Esophagus muscularis mucosa (tissue), 4 donors: ENCODE measurements at places on chromosomes 6 and 20. TPM values are rescaled to one million over a fixed set of nuclear protein-coding genes. Genes with fewer than 3 reads are reported as not detected.

Gene PPARD
- 15.7 TPM for total RNA-seq

Gene ADGRF5
- 24.5 TPM for total RNA-seq

Gene OTOR
- not detected for total RNA-seq

Gene FAM162B
- 4.2 TPM for total RNA-seq

Gene CTAGE9
- total RNA-seq, result not detected

Gene DEFB116
- not detected for total RNA-seq

- no peak overlapping the region for H3K4me3 ChIP-seq
- H3K4me1 ChIP-seq, result no peaks in the 10 kb centered on the region
- no peak overlapping the region for H3K27ac ChIP-seq
- H3K36me3 ChIP-seq, result no peaks in the 10 kb centered on the region
These were observed 405.3 kb upstream of the HS3ST5 start for GRCh38 chr6:114747995-114748625.

GRCh38 chr6:136745300-136745699 lies 47.0 kb downstream of the MAP3K5 start:
- H3K4me1 ChIP-seq, result peaks cover 26% of the 10 kb centered on the region
- H3K27me3 ChIP-seq, result no peaks in the 10 kb centered on the region
- no peak overlapping the region for H3K27ac ChIP-seq

- DNase-seq, result no peak
- no peaks in the 10 kb centered on the region for H3K27me3 ChIP-seq
- H3K4me3 ChIP-seq, result no peak overlapping the region
- peaks cover 15% of the 10 kb centered on the region for H3K4me1 ChIP-seq
These were observed 280.6 kb upstream of the PRDM1 start for GRCh38 chr6:105805501-105806023.

DNA sequence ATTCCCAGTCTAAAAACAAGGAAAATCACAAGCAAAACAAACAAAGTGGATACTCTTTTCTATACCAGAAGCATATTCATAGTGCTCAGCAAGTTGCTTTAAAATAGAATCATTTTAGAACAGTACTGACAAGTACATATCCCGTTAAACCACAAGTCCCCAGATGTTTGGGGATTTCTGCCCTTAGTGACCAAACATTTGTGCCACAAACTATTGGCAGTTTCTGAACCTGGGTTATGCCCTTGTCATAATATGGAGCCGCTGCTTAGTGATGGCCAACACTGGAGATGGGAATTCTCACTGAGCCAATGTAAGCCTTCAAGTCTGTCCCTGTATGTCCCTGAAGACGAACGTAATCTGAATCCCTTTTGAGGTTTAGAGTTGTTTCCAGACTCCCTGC lies 436.7 kb upstream of the JAG1 start:
- H3K4me3 ChIP-seq, result no peak overlapping the region
- H3K4me1 ChIP-seq, result peaks cover 11% of the 10 kb centered on the region
- no peaks in the 10 kb centered on the region for H3K36me3 ChIP-seq
- H3K27me3 ChIP-seq, result no peaks in the 10 kb centered on the region

DNA sequence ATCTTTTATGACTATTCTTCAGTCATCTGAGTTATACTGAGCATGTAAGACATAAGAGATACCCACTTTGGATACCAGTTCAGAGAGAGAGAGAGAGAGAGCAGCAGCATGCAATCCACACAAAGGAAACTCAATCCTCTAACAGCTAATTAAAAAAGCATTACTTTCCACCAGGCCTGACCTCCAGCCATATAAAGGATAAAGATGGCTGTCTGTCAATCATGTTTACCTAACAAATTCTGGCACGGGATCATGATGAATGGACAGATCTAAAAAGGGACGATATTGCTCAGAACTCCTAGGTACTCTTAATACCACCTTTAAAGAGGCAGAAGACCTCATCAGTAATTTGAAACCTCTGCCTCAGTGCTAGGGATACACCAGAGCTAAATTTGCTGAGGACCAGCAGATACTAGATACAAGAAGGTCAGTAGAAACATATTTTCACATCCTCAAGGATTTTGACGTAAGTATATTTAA lies 159.2 kb downstream of the RPS12 start:
- no peak overlapping the region for H3K4me3 ChIP-seq
- DNase-seq, result no peak
- H3K27ac ChIP-seq, result no peak overlapping the region
- no peaks in the 10 kb centered on the region for H3K27me3 ChIP-seq
- no peaks in the 10 kb centered on the region for H3K4me1 ChIP-seq
- H3K36me3 ChIP-seq, result no peaks in the 10 kb centered on the region

GRCh38 chr20:5008759-5009158 lies 7.4 kb upstream of the SLC23A2 start:
- no peaks in the 10 kb centered on the region for H3K4me1 ChIP-seq
- H3K36me3 ChIP-seq, result no peaks in the 10 kb centered on the region
- no peak overlapping the region for H3K27ac ChIP-seq
- H3K27me3 ChIP-seq, result no peaks in the 10 kb centered on the region

GRCh38 chr20:59820204-59821041 lies 113.0 kb downstream of the SYCP2 start:
- H3K36me3 ChIP-seq, result no peaks in the 10 kb centered on the region
- no peak overlapping the region for H3K27ac ChIP-seq
- DNase-seq, result peak; percentile 80
- H3K4me3 ChIP-seq, result no peak overlapping the region
- no peaks in the 10 kb centered on the region for H3K27me3 ChIP-seq

DNA sequence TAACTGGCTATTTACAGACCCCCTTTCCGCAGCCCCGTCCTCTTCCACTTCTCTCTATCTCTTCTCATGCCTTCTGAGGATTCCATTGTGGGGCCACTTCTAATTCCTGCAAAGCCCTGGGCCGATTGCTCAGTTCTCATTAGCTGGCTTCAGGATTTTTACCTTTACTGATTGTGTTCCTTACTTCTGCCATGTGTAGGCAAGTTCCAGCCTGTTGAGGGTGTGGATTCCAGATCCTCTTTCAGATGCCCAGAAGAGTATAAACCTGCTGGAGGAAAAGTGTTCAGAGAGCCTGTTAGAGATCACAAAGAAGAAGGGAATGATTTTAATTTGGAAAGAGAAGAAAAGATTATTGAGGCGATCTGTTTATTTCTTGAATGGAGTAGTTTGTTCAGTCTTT lies 5.4 kb downstream of the DSE start:
- H3K27me3 ChIP-seq, result no peaks in the 10 kb centered on the region
- H3K36me3 ChIP-seq, result no peaks in the 10 kb centered on the region
- no peak overlapping the region for H3K27ac ChIP-seq
- no peak for DNase-seq
- H3K4me1 ChIP-seq, result peaks cover 26% of the 10 kb centered on the region
- H3K4me3 ChIP-seq, result no peak overlapping the region

GRCh38 chr6:27650620-27651370 lies 177.9 kb upstream of the ZNF184 start:
- no peak overlapping the region for H3K27ac ChIP-seq
- H3K36me3 ChIP-seq, result no peaks in the 10 kb centered on the region
- no peak overlapping the region for H3K4me3 ChIP-seq
- H3K4me1 ChIP-seq, result no peaks in the 10 kb centered on the region

- H3K36me3 ChIP-seq, result no peaks in the 10 kb centered on the region
- no peaks in the 10 kb centered on the region for H3K4me1 ChIP-seq
- H3K4me3 ChIP-seq, result no peak overlapping the region
These were observed 20.7 kb downstream of the NDUFAF4 start for GRCh38 chr6:96876886-96877545.

DNA sequence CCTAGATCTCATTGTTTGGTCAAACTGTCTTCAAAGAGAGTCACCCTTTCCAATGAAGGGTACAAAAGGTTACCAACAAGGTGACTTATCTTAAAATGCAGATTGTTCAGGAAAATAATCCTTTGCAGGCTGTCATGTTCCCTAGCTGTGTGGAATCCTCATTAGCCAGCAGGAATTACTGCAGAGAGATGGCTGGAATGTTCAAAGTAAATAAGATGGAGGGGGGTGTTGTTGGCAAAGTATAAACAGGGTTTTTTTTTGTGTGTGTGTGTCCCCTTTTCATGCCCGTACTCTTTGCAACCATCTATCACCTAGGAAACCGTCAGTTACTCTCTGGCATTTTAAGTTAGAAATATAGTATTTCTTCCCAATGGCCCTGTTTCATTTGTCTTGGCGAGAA lies 6.5 kb downstream of the NEDD9 start:
- no peak overlapping the region for H3K27ac ChIP-seq
- no peaks in the 10 kb centered on the region for H3K27me3 ChIP-seq
- H3K4me3 ChIP-seq, result no peak overlapping the region
- H3K36me3 ChIP-seq, result peaks cover 1% of the 10 kb centered on the region
- no peak for DNase-seq

DNA sequence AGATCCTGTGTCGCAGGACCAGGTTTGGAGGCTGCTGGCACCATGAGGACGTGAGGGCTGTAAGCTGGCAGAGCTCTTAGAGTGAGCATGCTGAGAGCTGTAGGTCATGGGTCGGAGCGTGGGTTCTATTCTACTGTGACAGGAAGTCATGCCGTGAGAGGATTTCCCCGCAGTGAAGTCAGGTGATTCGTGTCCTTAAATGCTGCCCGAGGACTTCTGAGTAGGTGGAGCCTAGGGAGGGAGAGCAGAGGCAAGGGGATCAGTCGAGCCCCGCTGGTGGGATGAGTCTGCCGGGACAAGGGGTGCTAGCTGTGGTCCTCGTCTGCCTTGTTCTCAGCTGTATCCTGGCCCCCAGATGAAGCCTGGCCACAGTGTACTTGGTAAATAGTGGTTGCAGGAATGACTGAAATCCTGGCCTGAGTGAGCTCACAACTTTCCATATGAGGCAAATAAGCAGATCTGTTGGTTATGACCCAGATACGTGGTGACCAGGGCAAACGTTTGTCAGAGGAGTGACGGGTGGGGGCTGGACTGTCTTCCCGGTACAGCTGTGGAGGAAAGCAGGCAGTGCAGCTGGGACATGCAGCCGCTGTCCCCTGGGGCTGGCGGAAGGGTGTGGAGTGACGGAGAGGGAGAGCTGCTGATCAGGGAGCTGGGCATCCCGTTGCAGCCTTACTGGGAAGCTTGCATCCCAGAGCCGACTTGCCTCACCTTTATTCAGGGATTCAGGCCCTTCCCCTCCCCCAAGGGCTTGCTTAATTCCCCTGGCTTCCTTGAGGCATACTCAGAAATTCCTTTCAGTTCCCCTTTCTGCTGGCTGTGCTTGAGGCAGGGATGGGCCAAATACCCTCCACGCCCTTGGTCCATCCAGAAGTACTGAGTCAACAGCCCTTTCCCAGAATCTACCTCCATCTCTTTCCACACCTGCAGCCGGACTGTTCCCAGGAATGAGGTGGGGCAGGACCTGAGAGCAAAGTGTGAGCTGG lies 250.9 kb upstream of the RREB1 start:
- H3K27ac ChIP-seq, result peak overlapping the region; percentile 54
- H3K36me3 ChIP-seq, result no peaks in the 10 kb centered on the region
- H3K27me3 ChIP-seq, result peaks cover 23% of the 10 kb centered on the region
- peaks cover 15% of the 10 kb centered on the region for H3K4me1 ChIP-seq

- no peaks in the 10 kb centered on the region for H3K36me3 ChIP-seq
- no peak for DNase-seq
- no peaks in the 10 kb centered on the region for H3K27me3 ChIP-seq
- H3K27ac ChIP-seq, result no peak overlapping the region
These were observed 167.1 kb downstream of the MAFB start for GRCh38 chr20:40521962-40522361.

GRCh38 chr6:162922563-162923166 lies 194.9 kb downstream of the PACRG start:
- no peak overlapping the region for H3K27ac ChIP-seq
- no peak overlapping the region for H3K4me3 ChIP-seq
- no peaks in the 10 kb centered on the region for H3K27me3 ChIP-seq
- no peaks in the 10 kb centered on the region for H3K4me1 ChIP-seq

DNA sequence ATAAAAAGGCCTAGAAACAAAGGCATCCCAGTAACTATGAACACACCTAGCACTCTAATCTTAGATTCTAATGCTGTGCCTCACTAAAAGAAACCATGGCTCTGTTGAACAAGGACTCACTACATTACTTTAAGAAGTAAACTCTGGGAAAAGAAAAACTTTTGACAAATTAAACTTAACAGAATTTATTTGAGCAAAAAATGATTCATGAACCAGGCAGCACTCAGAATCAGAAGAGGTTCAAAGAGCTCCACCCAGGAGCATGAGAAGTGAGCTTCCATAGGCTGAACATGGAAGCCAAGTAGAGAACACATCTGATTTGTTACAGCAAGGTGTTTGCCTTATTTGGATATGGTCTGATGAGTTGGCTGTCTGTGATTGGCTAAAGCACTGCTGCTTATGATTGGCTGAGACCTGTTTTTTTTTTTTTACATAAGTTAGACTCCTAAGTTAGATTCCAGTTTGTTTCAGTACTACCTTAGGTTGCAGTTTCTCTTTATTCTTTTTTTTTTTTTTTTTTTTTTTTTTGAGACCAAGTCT lies 343.6 kb upstream of the SASH1 start:
- H3K27ac ChIP-seq, result no peak overlapping the region
- no peak for DNase-seq
- H3K4me3 ChIP-seq, result no peak overlapping the region
- no peaks in the 10 kb centered on the region for H3K36me3 ChIP-seq
- no peaks in the 10 kb centered on the region for H3K27me3 ChIP-seq

GRCh38 chr6:138865480-138866109 lies 69.7 kb downstream of the ECT2L start:
- H3K4me3 ChIP-seq, result no peak overlapping the region
- peaks cover 26% of the 10 kb centered on the region for H3K4me1 ChIP-seq
- no peaks in the 10 kb centered on the region for H3K27me3 ChIP-seq
- no peaks in the 10 kb centered on the region for H3K36me3 ChIP-seq
- H3K27ac ChIP-seq, result no peak overlapping the region
- no peak for DNase-seq
